ENCODE measurements at places on chromosomes 6 and 20.

- peak; percentile 79 for DNase-seq
Observed at GRCh38 chr6:113909224-113909856, 52.2 kb downstream of the MARCKS start.

DNA sequence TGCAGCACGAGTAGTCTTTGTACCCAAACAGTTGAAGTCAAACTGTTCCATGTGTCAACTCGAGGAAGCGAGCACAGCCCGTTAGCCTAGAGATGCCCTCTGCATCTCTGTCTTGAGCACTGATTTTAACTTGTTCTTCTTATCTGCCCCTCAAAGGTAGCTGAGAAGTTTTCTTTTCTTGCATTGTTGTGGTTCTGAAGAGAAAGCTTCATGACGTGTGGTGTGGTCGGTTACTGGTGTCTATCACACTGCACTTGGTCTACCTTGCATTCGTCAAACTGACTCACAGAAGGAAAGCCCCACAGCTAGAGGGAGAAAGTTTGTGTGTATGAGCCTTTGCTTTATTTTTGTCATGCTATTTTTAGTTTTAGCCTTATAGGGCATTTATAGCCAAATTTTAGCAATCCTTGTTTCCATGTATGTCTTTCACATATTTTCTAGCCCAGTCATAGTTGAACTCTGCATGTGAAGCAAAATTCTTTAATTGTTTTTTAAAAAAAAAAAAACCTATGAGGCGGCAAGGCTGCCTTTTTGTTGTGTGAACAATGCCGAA is 115.1 kb downstream of the JAG1 start:
- peak; percentile 100 for DNase-seq

DNA sequence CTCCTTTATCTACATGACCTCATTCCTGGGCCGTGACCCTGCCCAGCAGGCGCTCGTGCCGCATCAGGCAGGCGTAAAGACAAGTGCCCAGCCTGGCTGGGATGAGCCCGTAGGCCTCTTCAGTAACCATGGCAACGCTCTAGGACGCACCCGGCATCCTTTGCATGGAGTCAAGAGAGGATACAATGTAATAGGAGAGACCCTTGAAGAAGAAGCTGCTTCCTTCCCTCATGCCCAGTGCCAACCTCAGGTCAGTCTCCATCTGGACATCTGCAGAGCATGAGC is 5.0 kb upstream of the LSM14B start:
- DNase-seq, result peak; percentile 5

GRCh38 chr6:160929361-160929760 is 62.2 kb upstream of the MAP3K4 start:
- DNase-seq, result no peak

- DNase-seq, result no peak
Observed at GRCh38 chr6:122066200-122066599, 333.3 kb upstream of the HSF2 start.

GRCh38 chr6:113433335-113433991 is 423.7 kb upstream of the MARCKS start:
- peak; percentile 96 for DNase-seq

- DNase-seq, result peak; percentile 44
Observed at GRCh38 chr6:14865531-14866100, 380.3 kb upstream of the JARID2 start.

GRCh38 chr20:13169086-13169485 is 52.0 kb upstream of the ISM1 start:
- no peak for DNase-seq

DNA sequence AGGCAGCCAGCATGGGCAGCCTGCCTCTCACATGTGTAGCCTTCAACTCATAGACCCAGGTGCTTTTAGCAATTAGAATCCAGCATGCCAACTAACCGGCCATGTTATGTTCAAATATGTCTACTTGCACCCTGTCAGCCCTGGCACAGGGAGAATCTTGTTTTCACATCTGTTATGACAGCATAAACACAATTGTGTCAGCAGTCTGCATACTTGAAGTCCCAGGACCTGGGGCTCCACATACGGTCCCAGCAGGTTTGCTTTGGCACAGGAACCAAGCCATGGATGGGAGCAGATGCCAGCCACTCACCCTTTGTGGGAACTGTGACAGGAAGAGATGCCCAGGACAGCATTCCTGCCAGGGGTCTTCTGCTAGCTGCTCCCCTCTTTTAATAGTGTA is 67.2 kb upstream of the SYNDIG1 start:
- no peak for DNase-seq

- no peak for DNase-seq
Observed at GRCh38 chr6:7628909-7629308, 38.9 kb downstream of the SNRNP48 start.

DNA sequence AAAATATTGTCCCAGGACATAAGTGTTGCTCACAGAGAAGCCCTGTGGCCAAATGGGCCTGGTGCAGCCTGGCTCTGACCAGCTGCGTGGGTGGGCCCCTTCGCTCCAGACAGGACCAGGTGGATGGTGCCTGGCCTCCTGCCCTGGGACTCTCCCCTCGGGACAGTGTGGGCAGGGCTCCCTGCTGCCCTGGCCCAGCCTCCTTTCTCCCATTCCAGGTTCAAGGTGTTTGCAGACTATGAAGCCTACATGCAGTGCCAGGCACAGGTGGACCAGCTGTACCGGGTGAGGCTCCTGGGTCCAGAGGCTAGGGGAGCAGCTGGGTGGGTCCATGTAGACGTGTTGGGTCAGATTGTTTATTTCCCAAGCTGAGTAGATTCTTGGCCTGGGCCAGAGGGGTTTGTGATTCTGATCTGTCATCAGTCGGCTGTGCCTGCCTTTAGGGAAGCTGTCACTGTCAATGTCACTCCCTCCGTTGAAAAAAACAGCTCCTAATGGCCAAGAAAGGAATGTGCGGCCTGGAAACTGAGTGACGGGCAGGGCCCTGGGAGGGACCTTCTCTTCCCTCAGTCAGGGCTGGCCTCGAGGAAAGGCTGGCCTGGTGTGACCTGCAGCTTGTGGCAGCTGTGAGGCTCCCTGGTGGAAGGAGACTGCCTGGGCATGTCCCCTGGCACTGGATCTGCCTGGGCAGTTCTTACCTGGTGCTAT is 47.7 kb downstream of the PYGB start:
- DNase-seq, result peak; percentile 33

DNA sequence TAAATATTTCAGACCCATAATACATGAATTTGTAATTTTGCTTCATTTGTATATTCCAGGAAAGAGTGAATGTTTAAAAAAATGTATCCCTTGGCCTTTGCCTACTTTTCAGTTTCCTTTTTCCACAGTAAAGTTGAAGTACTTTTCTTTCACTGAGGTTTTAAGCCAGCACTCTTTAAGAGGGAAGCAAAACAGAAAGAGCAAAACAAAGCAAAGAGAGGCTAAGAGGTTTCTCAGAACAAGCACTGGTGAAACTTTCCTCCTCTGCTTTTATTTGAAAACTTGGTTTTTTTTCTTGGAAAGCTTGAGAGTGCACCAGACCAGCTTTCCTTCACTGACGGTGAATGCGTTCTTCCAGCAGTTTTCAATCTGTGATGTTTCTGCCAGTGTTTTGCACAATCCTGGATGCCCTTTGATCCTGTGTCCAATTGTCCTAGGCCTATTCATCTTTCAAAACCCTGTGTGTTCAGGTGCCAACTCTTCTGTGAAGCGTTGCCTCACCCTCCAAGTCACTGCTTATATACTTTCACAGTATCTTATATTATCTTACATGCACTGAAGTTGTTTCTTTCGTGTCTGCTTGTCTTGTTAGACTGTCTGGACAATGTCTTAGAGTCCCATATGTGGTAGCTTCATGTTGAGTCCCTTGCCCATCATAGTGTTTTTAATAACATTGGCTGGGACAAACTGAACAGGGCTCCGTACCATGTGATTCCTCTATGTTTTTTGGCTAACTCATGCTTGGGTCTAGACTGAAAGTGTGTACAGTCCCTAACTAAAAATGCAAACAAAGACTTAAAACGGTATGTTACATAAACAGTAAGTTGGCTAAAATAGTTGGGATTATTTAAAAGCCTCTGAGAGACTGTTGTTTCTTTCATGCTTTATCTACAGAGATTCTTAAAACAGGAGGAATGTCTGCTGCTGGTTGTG is 1.9 kb downstream of the RNF217 start:
- peak; percentile 39 for DNase-seq

GRCh38 chr6:35168461-35168861 is 27.3 kb upstream of the TCP11 start:
- no peak for DNase-seq

- peak; percentile 62 for DNase-seq
Observed at GRCh38 chr20:62938105-62938888, at the start of gene GID8. TSS of gene GID8 (plus strand) at chr20:62938147. CDS start at chr20:62941503, 3,356 bp downstream.

- no peak for DNase-seq
Observed at GRCh38 chr6:34114695-34115402, 31.0 kb downstream of the GRM4 start.

GRCh38 chr20:36490191-36490590 is 51.1 kb upstream of the MYL9 start:
- DNase-seq, result peak; percentile 58

DNA sequence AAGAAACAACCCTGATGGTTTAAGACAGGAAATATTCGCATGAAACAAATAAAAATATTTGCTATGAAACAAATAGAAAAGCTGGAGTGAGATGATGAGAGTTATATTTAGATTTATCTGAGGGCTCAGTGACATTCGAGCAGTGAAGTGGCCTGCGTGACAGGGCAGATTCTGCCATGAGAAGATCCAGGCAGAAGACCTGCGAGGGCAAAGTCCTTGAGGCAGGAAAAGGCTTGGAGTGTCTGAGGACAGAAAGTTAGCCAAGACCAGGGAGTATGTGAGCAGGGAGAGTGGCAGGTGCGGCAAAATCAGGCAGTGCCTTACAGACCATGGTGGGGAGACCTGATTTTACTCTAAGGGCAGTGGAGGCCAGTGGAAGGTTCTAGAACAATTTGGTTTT is 66.9 kb upstream of the RIN2 start:
- DNase-seq, result no peak

- DNase-seq, result no peak
Observed at GRCh38 chr6:106185615-106186014, 99.5 kb downstream of the PRDM1 start.

DNA sequence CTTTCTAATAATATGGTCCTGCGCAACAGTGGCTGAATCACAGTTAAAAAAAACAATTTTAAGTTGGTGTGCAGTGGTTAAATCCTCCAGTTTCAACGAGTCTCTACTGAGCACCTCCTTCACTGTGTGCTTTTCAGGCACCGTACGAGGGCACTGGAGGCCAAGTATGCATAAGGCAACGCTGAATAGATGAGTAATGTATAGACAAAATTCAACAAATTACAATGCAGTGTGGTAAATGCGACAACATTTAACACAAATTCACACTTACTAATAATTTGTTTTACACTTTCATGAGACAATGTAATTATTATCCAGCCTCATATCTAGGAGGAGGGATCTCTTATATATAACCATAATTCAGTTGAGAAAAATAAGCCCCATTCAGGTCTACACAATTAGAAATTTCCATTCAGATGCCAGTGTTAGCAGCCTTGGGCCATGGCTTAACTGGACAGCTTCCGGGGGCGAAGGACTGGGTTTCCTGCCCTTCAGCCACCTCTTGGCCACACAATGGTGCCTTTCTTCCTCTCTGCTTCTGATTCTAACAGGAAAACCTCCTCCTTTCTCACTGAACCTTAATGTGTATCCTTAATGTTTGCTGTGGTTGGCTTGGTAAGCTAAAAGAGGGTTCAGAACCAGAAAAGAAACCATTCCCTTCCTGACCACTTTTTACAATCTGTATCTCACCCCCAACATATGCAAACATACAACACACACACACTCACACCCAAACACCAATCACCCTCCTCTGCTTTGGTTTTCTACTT is 51.9 kb downstream of the B4GALT5 start:
- DNase-seq, result no peak

GRCh38 chr6:15916581-15916980 is 212.3 kb upstream of the MYLIP start:
- DNase-seq, result no peak

DNA sequence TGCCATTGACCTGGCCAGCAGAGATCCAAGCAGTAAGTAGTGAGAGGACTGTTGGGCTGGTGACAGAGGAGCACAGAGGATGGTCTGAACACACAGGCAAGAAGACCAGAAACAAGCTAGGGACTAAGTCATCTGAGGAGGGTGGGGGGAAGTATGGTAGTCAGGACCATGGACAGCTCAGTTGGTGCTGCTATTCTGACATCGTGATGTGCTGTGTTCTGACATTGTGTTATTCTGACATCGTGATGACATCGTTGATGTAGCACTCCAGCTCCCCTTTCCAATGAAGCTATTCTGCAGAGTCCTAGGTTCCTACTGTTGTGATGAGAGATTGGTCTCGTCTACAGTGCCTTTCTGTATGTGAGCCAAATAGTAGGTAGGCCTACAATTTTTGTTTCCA is 28.7 kb downstream of the CFAP206 start:
- peak; percentile 76 for DNase-seq

DNA sequence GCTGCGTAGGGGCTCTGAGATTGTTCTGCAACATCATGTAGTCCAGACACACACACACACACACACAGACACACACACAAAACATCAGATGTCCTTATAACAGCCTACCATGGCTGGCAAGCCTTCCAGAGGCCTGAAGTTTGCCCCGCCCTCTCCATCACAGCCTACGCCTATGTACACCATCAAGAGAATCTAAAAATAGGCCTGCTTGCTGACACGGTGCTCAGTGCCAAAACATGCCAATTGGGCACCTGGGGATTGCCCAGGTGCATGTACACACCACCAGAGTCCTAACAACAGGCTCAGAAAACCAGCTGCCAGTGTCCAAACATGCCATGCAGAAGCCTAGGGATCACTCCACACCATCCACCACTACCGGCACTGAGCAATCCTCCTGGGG is 391.7 kb upstream of the SPTLC3 start:
- no peak for DNase-seq

DNA sequence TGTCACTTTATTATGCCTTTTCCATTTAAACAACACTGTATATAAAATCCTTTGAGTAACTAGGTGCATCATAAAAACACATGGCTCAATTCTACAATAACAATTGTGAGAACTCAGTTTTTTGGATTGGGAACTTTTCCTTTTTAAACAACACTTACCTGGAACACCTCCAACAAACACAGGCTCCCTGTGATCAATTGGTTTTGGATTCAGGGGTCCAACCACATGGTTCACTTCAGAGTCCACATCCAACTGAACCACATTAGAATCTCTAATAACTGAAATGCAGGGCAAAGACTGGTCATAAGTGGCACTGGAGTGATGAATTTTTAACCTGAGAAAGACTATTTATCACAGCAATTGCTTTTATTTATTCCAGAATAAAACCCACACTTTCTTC is 26.5 kb downstream of the FAM229B start:
- no peak for DNase-seq

GRCh38 chr6:38573801-38574395 is 65.8 kb downstream of the BTBD9 start:
- DNase-seq, result peak; percentile 31

DNA sequence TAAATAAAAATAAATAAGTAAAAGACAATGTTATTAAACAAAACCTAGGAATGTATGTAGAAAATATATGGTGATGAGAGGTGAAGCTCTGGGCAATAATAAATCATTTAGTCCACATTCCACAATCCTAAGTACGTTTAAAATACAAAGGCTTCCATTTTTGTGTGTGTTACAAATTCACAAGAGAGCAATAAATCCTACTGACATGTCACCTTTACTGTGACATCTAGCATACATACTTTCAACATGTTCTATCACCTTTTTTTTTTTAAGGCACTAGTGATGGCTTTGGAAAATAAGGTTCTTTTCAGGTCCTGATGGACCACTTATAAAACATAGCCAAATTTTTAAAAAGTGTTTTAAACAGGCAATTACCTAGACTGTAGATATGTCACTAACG is 12.0 kb downstream of the REV3L start:
- no peak for DNase-seq

All from EH (cell line).